ENCODE measurements at places on chromosomes 11 and 22.

GRCh38 chr11:103091064-103091800 lies 728 bp downstream of the DCUN1D5 start:
- DNase-seq, result peak; percentile 16

DNA sequence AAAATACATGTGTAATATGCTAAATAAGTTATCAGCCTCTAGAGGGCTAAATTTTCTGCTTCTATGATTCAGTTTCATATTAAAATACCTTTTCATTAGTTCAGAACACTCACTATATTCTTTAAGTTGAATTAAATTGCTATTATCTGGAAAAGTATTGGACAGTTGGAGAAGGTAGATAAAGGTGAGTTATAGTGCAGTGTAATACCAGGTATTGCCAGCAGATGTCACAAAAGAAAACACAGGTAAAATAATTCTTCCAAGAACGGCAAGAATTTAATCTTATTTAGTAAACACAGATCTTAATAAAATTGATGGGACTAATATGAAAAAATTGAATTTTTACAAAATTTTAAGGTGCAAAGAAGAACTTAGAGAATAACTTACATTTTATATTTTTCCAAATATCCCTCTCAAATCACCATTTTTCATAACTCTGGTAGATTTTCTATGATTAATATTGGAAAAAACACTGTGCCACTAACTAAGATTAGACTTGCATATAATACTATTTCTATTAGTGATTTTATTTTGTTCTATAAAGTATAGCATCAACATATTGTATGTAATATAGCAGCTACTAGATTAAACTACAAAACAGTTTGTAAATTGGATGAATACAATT lies 1.7 kb upstream of the LRRC4C start:
- DNase-seq, result peak; percentile 3

DNA sequence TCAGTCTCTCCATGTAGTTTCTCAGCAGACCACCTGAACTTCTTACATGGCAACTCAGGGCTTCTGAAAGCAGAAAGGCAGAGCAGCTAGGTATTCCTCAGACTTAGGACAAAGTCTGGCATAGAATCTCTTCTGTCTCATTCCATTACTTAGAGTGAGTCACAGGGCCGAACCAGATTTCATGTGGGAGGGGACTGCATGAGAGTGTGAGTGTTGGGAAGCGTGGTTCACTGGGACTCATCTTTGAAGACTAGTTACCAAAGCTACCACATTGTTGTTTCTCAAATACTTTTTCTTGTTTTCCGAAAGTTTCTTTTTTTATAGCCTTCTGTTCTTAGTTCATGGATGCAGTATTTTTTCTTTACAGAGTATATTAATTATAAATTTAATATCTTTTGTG lies 36.1 kb upstream of the SCN3B start:
- DNase-seq, result no peak

DNA sequence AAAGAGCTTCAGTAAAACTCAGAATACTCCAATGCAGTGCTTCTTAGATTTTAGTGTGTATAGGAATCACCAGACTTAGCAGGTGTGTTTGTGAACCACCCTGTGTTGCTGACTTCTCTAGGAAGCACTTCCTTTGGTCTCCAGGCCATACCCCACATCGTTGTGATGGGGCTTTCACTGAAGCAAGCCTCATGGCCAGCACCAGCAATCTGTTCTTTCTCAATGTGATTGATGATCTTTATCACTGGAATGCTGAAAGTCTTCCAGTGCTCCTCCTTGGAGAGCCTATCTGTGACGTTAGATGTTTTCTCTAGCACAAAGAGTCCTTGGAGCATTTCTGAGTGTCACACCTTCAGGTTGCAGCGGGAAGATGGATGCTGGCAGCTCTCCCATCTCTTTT lies 280.5 kb downstream of the DDX10 start:
- no peak for DNase-seq

- no peak for DNase-seq
Measured at GRCh38 chr11:26704249-26704648, 17.6 kb downstream of the SLC5A12 start.

- DNase-seq, result no peak
Measured at GRCh38 chr11:69797156-69797555, 22.0 kb upstream of the FGF4 start.

DNA sequence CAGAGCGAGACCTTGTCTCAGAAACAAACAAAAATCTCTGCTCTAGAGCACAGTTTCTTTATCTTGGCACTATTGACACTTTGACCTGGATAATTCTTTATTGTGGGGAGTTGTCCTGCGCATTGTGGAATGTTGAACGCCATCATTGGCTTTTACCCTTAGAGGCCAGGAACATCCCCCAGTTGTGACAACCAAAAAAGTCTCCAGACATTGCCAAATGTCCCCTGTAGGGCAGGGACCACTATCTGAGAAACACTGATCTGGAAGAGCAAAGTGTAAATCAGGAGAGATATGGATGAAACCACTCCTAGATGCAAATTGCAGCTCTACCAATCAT lies 4.8 kb upstream of the NF2 start:
- no peak for DNase-seq

DNA sequence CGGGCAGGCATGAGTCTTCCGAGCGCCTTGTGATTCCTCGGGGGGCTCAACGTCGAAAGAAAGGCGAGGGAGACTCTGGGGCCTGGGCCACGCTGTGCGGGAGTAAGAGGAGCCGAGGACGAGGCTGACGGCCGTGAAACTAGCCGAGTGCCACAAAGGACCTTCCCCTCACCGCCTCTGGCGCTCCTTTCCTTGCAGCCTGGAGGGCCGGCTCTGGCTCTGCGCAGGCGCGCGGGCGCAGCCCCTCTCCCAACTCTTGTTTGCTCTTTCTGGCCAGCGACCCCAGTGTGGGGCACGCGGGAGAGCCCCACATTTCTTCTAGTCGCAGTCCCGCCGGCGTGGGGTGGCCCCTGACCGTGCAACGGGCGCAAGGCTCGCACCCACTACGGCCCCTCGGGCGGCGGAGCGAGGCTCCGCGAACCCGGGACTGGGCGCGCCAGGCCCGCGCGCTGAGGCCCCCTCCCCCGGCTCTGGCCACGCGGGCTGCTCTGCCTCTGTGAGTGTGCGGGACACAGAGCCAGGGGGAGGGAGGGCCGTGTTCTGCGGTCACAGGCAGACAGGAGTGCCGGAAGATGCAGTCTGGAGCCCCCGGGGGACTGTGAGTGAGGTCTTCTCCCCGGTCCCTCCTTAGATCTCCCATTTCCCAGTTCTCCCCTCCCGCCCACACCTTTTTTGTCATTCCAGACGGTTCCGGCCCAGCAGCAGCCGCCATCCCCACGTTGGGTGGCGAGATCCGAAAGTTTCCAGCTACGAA lies 1.0 kb upstream of the TOB2 start:
- no peak for DNase-seq

GRCh38 chr22:30009478-30009877 lies 70.8 kb upstream of the HORMAD2 start:
- no peak for DNase-seq
